Body of pancreas (tissue), 4 donors: ENCODE measurements at places on chromosomes 1 and 21. TPM values are rescaled to one million over a fixed set of nuclear protein-coding genes. Genes with fewer than 3 reads are reported as not detected.

- peak; percentile 79 for DNase-seq
Observed at GRCh38 chr1:206048582-206048981, 4.4 kb upstream of the RHEX start.

NR0B2 gene
- total RNA-seq = 19.8 TPM

NPHP4 gene
- total RNA-seq = 10.4 TPM

CFHR4 gene
- not detected for total RNA-seq

DNA sequence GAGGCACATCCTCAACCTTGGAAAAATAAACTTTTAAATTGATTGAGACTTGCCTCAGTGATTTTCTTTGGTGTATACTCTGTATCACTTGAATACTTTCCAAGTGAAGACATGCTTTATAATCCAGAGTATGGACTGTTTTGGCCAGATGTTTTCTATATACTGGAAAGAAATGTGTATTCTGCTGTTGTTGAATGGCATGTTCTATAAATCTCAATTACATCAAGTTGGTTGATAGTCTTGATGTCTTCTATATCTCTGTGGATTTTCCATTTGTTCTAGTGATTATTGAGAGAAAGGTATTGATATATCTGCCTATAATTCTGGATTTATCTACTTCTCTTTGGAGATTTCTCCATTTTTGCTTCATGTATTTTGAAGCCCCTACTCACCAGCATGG is 37.5 kb downstream of the EBNA1BP2 start:
- DNase-seq = no peak

- no peak for DNase-seq
Observed at GRCh38 chr1:212218065-212218464, 67.1 kb upstream of the PPP2R5A start.

WNT4 gene
- total RNA-seq = 0.52 TPM

DNA sequence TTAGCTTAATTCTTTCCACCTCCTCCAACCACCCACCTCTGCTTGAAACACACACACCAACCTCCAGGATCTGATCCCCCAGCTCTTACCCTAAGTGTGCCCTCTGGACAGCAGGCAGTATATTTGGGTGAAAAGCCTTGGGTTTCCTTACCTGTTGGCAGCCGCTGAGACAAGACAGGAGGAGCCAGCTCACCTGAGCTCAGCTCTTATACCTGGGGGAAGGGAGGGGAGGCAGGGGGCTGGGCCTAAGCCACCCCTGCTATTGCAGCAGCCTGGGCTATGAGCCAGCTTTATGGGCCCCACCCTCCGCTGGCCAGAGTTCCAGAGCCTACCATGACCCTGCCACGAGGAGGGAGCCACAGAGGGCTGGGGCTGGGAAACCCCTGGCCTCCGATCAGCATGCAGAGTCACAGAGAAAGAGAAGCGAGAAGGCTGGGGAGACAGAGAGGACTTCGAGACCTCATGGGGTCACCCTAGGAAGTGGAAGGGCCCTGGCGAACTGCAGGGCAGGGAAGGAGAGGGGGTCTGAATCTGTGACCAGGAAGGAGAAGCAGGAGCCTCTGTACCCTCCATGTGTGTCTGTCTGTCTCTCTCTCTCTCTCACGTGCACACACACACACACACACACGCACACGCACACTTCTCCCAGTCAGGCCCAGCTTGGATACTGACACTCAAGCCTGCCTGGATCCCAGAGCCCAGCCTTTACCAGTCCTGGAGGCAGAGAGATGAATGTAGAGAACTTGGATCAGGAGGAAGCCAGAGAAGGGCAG is at the start of gene S100A14:
Gene S100A14 (minus strand): TSS at position 182 of the 773 bp plus-strand sequence. CDS start 467 bp downstream, outside the sequence.
- DNase-seq = peak; percentile 84

OR2T35 gene
- not detected for total RNA-seq

DNA sequence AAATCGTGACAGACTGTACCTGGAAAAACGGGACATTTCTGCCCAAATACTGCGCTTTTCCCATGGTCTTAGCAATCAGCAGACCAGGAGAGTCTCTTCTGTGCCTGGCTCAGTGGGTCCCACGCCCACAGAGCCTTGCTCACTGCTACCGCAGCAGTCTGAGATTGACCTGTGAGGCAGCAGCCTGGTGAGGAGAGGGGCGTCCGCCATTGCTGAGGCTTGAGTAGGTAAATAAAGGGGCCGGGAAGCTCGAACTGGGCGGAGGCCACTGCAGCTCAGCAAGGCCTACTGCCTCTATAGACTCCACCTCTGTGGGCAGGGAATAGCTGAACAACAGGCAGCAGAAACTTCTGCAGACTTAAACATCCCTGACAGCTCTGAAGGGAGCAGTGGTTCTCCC is 203.1 kb downstream of the DENND1B start:
- no peak for DNase-seq

TBX15 gene
- total RNA-seq = not detected

LAD1 gene
- 54.7 TPM for total RNA-seq

DNA sequence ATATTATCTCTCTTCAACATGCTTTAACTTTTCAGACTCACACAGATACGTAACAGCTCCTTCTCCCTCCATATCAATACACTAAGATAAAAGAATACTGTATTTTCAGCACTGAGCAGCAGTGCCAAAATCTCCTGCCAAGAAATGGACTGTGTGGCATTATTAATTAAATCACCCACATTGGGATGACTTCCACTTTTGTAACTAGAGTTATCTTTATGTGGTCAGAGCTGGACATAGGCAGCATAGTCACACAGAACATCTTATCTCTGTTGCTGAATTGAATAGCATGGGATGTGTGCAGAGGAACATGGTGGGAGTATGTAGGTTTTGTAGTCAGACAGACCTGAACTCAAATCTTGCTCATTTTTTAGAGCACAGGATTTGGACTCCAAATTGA is 41.4 kb upstream of the CACYBP start:
- no peak for DNase-seq

GRCh38 chr1:160575112-160575664 is 4.1 kb downstream of the CD84 start:
- DNase-seq = no peak

GRCh38 chr1:159991513-159991912 is 37.5 kb upstream of the SLAMF9 start:
- DNase-seq = peak; percentile 16

DNA sequence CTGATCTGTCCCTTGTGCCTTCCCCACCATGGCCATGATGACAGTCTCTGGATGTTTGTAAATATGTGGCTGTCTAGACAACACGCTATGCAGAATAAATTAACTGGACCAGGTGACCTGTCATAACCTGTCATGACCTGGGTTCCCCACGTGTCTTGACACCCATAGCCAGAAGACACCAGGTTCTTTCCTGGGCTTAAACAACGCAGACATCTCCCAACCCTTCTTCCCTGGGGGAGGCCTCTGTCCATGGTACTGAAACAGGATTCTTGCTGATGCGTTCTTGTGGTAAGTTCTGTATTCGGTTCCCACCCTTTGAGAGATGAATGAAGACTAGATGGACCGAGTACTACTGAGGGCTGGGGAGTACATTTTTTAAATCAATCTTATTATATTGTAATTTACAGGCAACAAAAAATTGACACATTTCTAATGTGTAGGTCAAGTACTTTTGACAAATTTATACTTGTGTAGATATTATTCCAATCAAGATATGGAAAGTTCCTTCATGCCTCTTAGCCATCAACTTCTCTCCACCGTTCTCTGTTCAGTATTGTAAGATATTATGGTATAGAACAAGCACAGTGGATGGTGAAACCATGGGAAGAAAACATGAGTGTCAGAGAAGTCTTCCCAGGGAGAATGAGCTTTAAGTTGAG is 738.8 kb downstream of the PTPRU start:
- no peak for DNase-seq

GRCh38 chr1:220219136-220219442 is 53.2 kb downstream of the RAB3GAP2 start:
- DNase-seq = no peak

IL19 gene
- total RNA-seq = not detected

DNA sequence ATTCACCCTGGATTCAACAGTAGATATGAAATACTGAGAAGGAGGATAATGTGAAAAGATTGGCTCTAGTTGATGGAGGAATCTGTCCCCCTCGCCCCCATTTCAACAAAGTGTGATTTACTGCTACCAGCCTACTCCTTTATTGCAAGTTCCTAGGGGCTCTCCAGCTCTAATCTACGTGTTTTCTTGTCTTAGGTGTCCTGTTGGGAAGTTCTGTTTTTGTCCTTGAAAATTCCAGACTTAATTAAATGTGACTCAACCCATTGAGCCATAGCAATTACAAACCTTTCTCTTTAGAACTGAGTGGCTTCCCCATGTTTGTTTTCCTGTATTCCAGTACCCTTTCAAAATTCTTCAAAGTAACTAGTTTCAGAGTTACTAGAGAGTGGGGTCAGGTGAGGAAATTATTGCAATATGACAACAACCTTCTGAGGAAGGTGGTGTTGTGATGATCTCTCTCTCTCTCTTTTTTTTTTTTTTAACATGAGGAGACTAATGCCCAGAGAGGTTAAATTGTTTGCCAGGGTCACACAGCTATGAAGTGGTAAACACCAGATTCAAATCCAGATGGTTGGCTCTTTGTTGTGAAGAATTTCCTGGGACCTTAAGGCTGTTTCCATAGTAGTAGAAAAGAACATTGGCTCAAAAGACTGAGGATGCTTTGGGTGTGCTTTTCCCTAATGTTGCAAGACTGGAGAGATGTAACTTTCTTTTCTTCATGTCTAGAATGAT is 3.5 kb downstream of the RGL1 start:
- no peak for DNase-seq

DNA sequence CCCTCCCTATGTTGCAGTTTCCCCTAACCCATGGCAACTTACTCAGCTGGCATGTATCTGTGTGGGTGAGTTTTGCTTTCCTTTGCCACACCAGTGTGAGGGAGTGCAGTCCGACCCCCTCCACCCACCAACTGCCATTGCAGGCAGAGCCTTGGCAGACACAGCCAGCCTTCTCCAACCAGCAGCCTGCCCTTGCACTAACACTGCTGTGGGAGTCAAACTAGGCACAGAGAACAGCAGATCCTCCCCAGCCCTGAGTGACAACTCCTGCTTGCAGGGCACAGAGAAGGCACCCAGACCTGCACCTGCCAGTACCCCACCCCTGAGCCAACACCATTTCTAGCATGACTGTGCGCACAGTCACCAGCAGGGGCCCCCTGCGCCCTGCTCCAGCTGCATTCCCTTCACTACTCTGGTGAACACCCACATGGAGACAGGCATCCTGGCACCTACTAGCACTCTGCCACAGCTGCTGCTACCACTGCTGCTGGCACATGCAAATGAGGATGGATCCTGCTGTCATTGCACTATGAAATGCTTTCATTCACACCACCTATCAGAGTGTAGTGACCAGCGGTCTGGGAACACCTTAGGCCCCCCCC is 98.4 kb downstream of the MAGI3 start:
- no peak for DNase-seq

SHE gene
- 4.2 TPM for total RNA-seq

DNA sequence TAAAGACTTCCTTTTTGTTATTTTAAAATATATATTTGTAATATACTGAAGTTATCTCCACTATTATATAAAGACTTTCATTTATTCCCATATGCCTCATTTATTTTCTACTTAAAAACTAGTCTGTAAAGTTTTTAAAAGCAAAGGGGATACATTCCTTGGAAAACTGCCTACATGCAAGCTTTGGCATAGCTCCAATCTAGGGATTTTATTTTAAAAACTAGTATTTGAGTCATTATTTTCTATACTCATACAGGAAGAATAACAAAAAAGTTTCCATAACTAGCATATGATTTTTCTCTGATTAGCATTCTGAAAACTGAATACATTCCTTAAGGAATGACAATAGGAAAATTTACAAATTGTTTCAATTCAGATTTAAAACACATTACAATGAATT is 88.9 kb downstream of the COL24A1 start:
- DNase-seq = no peak

DNA sequence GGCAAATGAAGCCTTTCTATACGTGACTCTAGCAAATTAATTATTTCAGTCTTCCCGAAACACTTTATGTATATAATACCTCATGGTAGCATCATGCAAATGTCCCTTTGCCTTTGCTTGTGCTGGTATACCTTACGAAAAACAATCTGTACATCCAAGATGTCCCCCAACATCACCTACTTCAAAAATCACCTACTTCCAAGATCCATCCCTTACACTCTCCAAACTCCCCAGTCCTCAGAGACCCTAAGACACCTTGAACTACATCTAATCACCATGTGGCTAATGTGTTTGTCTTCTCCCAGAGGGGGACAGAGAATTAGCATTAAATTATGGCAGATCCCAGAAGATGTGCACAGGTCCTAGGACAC is 46.5 kb upstream of the CRNN start:
- no peak for DNase-seq

EPHA2 gene
- total RNA-seq = 19.5 TPM

GRCh38 chr21:16085421-16085820 is 355.6 kb downstream of the USP25 start:
- DNase-seq = no peak

LAX1 gene
- not detected for total RNA-seq

DNA sequence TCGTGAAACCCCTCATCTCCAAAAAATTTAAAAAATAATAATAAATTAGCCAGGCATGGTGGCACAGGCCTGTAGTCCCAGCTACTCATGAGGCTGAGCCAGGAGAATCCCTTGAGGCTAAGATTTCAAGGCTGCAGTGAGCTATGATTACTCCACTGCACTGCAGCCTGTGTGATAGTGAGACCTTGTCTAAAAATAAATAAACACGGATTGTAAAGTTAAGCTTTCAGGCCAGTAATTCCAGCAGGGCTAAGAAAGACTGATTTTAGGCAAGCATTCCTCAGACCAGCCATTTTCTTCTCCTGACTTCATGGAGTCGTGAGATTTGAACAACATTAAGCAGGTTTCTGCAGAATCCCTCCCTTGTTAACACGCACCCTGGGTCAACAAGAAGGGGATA is 77.2 kb upstream of the EFHD2 start:
- no peak for DNase-seq

DNA sequence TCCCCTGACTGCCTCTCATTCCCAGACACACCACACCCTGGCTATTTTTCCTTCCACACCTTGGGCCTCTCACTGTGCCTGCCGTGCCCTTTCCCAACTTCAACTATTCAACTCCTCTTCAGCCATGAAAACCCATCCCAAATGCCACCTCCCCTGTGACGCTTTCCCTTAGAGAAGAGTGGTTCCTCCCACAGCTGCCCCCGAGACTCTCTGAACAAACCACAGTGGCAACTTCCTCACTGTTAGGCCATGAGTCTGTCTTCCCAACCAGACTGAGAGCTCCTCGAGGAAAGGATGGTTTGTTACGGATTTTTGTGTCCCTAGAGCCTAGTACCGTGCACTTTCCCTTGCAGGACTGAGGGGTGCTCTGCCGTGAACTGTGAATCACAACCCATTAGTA is 59.2 kb downstream of the LRRN2 start:
- no peak for DNase-seq

CEP170 gene
- total RNA-seq = 22.3 TPM

FHAD1 gene
- total RNA-seq = 2.9 TPM

GRCh38 chr1:156428746-156429288 is 59.8 kb downstream of the RHBG start:
- no peak for DNase-seq

FCRL5 gene
- total RNA-seq = 0.52 TPM

- DNase-seq = no peak
Observed at GRCh38 chr1:209431813-209432442, 151.6 kb upstream of the CAMK1G start.

DNA sequence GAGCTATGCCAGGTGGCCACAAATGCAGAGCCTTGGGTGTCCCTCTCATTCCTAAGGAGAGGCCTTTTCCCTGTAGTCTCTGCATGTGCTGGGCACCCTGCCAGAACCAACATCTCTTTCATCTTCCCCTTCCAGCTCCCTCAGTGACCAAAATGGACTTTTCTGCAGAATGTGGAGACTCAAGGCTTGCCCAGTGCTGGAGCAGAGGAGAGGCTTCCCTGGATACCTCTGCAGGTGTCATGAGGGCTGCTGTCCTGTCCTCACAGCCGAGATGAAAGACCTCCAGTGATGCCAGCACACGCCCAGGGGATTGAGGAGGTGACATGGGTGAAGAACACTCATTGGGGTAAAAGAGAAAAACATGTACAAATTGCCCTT is 347.0 kb upstream of the AJAP1 start:
- no peak for DNase-seq
